CD4-positive, alpha-beta memory T cell (primary cell): ENCODE measurements at places on chromosomes 5 and 9.

GRCh38 chr5:180673371-180674089, 24.1 kb upstream of the FLT4 start:
- no peak overlapping the region for H3K4me3 ChIP-seq
- DNase-seq, result no peak
- H3K27me3 ChIP-seq, result no peaks in the 10 kb centered on the region
- H3K4me1 ChIP-seq, result peaks cover 10% of the 10 kb centered on the region
- no peak overlapping the region for H3K27ac ChIP-seq

GRCh38 chr5:14057289-14057688, 85.9 kb upstream of the TRIO start:
- no peaks in the 10 kb centered on the region for H3K27me3 ChIP-seq
- no peak overlapping the region for H3K27ac ChIP-seq
- no peaks in the 10 kb centered on the region for H3K36me3 ChIP-seq
- no peak for DNase-seq

- no peak overlapping the region for H3K27ac ChIP-seq
- H3K4me3 ChIP-seq, result no peak overlapping the region
- H3K36me3 ChIP-seq, result no peaks in the 10 kb centered on the region
- no peak for DNase-seq
- H3K27me3 ChIP-seq, result no peaks in the 10 kb centered on the region
Observed at GRCh38 chr9:108553111-108553635, 302.6 kb downstream of the ACTL7B start.

GRCh38 chr9:90240541-90240940, 402.1 kb downstream of the DIRAS2 start:
- H3K36me3 ChIP-seq, result no peaks in the 10 kb centered on the region
- H3K4me1 ChIP-seq, result no peaks in the 10 kb centered on the region
- H3K4me3 ChIP-seq, result no peak overlapping the region
- H3K27ac ChIP-seq, result no peak overlapping the region

DNA sequence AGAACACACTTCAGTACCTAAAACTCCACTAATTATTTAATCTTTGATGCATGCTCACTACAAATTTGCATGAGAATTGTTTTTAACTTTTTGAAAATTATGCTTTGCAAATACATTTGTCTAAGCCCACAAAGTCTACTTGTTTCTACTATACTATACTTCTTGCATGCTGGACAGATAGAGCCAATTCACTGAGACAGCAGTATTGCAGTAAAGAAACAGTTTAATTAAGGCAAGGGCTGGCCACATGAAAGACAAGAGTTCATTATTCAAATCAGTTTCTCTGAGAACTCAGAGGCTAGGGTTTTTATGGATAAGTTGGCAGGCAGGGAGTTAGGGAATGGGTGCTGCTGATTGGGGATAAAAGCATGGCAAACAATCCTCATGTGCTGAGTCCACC, 6.0 kb upstream of the FXN start:
- peaks cover 49% of the 10 kb centered on the region for H3K4me1 ChIP-seq
- H3K27ac ChIP-seq, result no peak overlapping the region
- no peaks in the 10 kb centered on the region for H3K27me3 ChIP-seq
- H3K4me3 ChIP-seq, result no peak overlapping the region
- no peaks in the 10 kb centered on the region for H3K36me3 ChIP-seq
- no peak for DNase-seq

DNA sequence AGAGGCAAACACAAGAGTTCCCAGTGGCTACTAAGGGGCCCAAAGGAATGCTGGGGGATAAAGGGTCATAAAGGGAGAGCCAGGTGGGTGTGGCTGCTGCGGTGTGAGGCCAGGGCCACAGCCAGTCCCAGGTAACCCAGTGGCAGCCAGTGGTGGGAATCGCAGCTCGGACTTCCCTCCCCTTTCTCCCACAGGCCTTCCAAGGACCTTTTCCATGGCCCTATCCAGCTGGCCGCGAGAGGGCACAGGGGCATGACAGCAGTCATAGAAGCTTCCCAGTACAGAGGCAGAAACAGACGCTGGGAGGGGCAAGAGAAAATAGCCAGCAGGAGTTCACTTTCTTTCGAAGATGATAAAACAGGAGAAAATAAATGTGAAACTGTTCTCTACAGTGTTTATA, 257.6 kb downstream of the SEMA5A start:
- no peak overlapping the region for H3K27ac ChIP-seq
- no peaks in the 10 kb centered on the region for H3K36me3 ChIP-seq

DNA sequence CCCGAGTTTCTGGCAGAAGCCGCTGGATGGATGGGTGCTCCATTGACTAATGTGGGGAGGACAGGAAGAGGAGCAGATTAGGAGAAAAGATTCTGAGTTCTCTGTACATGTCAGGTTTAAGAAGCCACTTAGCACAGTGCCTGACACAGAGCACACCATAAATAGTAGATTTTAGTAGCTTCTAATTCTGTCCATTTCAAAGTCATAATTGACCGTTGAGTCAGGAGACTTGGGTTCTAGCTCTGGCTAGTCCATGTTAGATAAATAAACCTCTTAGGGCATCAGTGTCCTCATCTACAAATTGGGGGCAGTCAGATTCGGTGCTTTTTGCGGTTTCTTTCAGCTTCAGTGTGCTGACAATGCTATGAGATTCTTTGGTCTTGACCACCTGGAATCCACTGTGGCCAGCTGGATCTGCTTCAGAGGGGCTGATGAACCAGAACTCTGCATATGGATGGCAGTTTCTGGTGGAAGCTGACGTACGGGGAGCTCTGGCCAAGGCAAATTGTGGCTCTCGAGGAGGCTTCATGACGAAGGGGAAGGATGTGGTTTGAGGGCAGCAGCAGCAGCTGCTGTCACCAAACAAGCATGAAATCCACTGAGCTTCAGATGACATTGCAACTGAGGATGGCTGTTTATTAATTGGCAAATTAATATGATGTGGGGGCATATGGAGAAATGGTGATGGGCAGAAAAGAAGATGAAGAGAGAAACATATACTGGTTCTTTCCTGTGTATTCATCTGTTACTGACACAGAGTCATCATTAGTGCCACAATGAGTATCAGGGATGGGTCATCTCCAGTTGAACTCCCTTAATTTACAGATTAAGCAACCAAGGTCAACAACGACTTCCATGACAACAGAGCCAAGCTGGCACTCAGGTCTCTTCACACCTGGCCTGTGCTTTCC, 134.4 kb downstream of the AOPEP start:
- peak; percentile 78 for DNase-seq
- H3K27ac ChIP-seq, result peak overlapping the region; percentile 18
- H3K36me3 ChIP-seq, result no peaks in the 10 kb centered on the region
- no peaks in the 10 kb centered on the region for H3K27me3 ChIP-seq
- peaks cover 35% of the 10 kb centered on the region for H3K4me1 ChIP-seq

DNA sequence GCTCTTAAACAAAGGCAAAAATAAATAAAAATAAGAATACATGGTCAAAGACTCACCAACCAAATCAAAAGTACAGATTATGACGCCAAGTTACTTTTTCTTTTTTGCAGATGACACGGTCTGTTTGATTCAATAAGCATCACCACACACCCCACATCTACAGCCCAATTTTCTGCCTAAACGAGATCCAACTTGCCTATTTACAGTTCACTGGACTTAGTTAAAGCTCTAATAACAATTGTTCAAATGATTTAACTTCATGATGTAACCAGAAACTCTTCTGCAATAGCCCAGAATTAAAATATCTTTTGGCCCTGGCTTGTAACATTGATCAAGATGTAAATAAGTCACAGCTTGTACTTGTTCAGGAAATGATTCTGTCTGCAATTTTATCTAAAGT, 590.3 kb upstream of the C9orf72 start:
- no peaks in the 10 kb centered on the region for H3K4me1 ChIP-seq
- no peak overlapping the region for H3K27ac ChIP-seq
- DNase-seq, result no peak
- H3K36me3 ChIP-seq, result no peaks in the 10 kb centered on the region
- H3K4me3 ChIP-seq, result no peak overlapping the region

- H3K36me3 ChIP-seq, result no peaks in the 10 kb centered on the region
- no peaks in the 10 kb centered on the region for H3K27me3 ChIP-seq
- no peak overlapping the region for H3K27ac ChIP-seq
- H3K4me3 ChIP-seq, result no peak overlapping the region
Observed at GRCh38 chr9:10366171-10366779, 246.5 kb downstream of the PTPRD start.

DNA sequence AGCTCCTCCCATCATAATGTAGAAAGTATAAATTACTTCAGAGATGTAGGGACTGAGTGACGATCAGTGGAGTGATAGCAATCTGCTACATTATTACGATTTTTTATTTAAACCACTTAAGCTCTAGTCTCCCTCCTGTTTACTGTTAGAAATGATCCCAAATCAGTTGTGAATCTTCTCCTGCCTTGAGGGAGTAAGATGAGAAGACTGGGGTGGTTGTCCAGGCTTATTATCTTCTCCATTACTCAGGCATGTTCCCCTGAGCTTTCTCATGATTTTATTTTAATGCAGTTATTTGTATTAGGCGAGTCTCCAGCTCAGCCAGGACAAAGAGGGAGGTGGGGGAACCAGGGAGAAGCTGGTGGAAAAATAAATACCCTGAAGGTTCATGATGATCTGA, 48.2 kb upstream of the CTNNA1 start:
- H3K4me3 ChIP-seq, result no peak overlapping the region
- no peak for DNase-seq
- H3K27me3 ChIP-seq, result no peaks in the 10 kb centered on the region

DNA sequence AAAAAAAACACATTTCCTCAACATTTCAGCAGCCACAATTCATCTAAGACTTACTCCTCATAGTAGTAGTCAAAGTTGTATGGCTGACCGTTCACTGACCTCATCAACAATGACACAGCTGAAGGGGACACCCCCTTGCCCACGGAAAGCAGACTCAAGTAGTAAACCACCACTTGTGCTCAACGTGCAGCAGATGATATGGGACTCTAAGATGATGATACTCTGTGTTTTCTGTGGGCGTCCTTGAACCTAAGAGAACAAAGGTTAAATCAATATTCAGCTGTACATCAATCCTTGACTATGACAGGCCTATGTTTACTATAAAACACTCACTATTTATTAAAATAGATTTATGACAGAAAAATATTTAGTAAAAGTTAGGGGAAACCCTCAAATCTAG, 71.6 kb downstream of the SETX start:
- no peak overlapping the region for H3K27ac ChIP-seq
- H3K27me3 ChIP-seq, result no peaks in the 10 kb centered on the region
- no peak for DNase-seq
- peaks cover 75% of the 10 kb centered on the region for H3K36me3 ChIP-seq
- no peak overlapping the region for H3K4me3 ChIP-seq

DNA sequence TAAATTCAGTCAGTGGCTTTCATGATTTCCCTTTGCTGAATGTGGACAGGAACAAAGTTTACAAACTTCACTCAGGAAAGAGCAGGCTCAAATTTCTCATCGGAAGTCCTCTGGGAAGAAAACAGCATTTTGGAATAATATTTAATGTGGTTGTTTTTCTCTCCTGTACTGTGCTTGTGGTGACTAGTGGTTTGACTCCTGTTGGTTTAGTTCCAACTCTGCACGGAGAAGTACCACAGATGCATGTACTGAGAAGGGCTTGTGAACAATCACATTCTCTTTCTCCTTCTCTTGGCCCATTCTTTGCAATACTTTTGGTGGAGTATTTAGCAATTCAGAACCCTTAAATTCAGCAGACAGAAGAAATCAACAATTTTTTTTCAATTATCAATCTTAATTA, 13.3 kb downstream of the MPDZ start:
- no peak overlapping the region for H3K4me3 ChIP-seq
- no peak overlapping the region for H3K27ac ChIP-seq
- no peak for DNase-seq
- H3K27me3 ChIP-seq, result no peaks in the 10 kb centered on the region

- no peaks in the 10 kb centered on the region for H3K36me3 ChIP-seq
- H3K27ac ChIP-seq, result no peak overlapping the region
- no peaks in the 10 kb centered on the region for H3K27me3 ChIP-seq
- no peak overlapping the region for H3K4me3 ChIP-seq
- no peak for DNase-seq
Observed at GRCh38 chr9:109193974-109194556, 27.0 kb upstream of the FRRS1L start.
